ENCODE measurements at places on chromosomes 5 and 9. TPM values are rescaled to one million over a fixed set of nuclear protein-coding genes. Genes with fewer than 3 reads are reported as not detected.
A peak's percentile ranks its signal among the peaks of the same experiment; 100 is the strongest.

- DNase-seq: no peak
Measured at GRCh38 chr9:131366761-131367401, 27.0 kb upstream of the PRRC2B start.

DNA sequence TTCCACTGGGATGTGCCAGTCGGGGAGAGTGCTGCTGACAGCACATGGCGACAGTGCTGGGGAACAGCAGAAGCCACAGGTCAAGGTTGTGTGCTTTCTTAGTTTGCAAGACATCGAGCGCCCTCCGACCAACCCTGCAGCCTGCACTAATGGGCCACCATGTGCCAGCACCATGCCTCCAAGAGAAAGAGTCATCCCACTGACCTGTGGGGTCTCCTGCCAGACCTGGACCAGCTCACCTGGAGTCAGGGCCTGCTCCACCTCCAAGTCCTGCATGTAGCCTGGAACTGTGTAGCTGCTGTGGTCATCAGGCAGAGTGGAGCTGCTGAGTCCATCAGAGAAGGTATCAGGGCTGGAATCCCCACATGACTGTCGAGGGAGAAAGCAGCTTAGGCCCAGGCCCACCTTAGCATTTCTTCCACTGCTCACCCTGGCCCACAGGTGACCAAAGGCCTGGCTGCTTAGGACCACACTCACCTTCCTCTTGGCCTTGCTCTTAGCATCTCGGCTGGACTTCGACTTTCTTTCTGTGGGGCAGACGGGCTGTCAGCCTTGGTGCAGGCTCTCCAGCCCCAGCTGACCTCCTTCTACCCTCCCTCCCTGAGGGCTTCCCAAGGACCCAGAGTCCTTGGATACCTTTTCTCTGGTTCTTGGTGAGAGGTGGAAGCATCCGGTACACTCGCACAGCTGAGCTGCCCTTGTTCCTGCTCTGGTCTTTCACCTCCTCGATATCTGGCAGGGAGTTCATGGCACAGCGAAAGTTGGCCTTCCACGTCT, 4.1 kb downstream of the IRF1 start:
- peak; percentile 16 for DNase-seq

DNA sequence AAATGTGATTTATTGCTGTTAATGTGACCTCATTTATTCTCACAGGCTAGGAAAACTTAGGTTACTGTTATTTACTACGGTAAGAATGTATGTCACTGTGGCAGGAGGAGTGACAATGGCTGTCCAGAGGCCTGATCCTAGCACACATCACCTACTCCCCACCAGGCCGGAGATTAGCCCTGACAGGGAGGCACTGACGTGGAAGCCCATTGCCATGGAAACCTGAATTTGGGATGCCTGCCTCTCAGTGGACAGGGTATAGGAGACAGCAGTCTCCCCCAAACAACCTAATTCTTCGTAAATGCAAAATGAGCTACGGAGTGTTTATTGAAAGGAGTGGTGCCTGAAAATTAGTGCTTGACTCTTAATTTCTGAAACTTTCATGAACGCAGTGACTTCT, 87.6 kb upstream of the SMARCA2 start:
- no peak for DNase-seq

DNA sequence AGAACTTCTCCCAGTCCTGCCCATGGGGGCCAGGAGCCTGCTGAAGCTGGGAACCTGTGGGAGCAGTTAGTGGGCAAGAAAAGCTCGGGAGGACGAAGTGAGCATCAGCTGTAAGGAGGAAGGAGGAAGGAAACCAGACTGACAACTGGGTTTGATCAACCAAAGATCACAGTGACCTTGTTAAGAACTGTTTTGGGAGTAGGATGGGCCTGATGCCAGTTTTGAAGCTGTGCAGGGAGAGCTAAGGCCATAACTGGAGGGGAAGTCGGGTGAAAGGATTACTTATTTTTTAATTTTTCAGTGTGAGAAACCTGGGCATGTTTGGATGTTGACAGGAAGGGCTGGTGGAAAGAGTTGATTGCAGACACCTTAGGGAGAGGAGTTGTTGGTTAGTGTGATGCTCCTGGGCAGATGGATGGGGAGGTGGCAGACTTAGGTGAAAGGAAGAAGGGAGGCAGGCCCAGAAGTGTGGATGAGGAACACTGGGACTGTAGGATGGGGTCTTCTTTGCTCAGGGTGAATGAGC, 58.3 kb upstream of the KLF4 start:
- no peak for DNase-seq

GDA gene
- total RNA-seq: 0.50 TPM

DNA sequence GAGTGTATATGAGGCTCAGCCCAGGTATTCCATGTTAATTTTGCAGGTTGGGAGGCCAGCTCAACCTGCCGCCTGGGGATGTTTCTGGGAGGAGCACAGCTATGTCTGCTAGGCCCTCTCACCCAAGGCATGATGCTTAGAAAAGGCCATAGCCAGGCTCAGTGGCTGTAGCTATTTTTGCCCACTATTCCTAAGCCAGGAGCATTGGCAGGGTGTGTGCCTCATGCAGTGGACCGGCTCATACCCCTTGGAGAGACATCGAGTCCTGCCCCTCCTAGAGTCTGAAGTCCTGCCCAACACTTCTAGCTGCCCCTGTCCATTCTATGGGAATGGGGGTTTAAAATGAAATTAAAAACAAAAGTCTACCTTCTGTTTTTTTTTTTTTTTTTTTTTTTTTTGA, 22.3 kb downstream of the ADCY2 start:
- DNase-seq: no peak

DNA sequence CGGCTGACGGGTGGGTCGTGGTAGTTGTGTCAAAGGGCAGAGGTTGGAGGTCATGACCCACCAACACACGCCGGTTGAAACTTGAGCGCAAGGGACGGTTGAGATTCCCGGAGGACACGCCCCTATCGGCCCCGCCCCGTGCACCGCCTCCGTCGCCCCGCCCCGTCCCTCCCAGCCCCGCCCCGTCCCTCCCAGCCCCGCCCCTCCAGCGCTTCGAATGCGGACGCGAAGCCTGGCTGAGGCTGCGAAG, 226 bp upstream of the RANBP17 start:
- no peak for DNase-seq

MTRR gene
- total RNA-seq: 45.2 TPM

LCN9 gene
- not detected for total RNA-seq

- no peak for DNase-seq
Measured at GRCh38 chr5:157603333-157604190, 28.0 kb upstream of the ADAM19 start.

DNA sequence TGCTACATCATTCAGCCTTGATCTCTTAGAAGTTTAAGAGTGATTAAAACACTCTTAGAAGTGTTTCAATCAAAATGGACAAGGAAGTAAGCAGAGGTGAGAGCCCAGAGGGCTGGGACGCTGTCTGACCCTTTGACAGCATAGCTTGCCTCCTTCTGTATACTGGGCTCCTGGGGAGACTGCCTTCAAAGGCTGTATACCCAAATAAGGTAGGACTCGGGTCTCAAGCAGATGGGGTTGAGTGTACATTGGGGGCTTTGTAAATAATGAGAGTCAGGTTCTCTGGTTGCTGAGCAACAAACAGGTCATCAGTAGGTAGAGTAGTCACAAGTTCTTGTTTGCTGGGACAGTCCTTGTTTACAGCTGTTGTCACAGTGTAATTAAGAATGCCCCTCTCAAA, 97.1 kb downstream of the PJA2 start:
- no peak for DNase-seq

PCDHB2 gene
- 3.1 TPM for total RNA-seq

DNA sequence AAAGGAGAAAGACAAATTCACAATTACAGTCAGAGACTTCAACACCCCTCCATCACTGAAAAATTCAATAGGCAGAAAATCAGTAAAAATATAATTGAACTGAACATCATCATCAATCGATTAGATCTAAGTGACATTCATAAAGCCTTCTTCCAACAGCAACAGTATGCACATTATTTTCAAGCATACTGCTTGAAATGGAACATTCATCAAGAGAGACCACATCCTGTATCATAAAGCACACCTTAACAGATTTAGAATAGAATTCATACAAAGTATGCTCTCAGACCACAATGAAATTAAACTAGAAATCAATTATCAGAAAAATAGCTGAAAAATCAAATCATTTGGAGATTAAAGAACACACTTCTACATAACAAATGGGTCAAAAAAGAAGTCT, 39.1 kb downstream of the ERMP1 start:
- no peak for DNase-seq

SLCO6A1 gene
- not detected for total RNA-seq

- peak; percentile 57 for DNase-seq
Measured at GRCh38 chr9:92506184-92506857, 24.0 kb upstream of the ASPN start.

DNA sequence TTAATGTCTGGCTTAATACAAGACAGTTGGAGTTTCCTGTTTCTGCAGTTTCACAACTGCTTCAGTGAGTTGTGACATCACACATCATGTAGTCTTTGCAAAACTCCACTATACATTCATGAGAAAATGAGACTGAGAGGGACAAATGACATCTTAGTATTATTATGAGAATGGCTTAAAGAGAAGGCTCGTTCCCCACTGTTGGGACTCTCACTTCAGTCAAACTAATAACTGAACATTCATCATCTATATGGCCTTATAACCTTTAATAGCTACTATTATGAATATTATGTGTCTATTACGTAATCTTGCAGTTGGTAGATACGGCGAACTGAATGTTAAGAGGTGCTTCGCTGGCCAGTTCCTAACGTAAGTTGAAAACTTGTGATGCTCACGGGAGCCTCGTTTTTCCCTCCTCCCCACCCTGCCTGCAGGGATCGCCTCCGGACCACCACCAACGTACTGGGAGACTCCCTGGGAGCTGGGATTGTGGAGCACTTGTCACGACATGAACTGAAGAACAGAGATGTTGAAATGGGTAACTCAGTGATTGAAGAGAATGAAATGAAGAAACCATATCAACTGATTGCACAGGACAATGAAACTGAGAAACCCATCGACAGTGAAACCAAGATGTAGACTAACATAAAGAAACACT, 79.4 kb downstream of the SLC1A3 start:
- DNase-seq: no peak

DNA sequence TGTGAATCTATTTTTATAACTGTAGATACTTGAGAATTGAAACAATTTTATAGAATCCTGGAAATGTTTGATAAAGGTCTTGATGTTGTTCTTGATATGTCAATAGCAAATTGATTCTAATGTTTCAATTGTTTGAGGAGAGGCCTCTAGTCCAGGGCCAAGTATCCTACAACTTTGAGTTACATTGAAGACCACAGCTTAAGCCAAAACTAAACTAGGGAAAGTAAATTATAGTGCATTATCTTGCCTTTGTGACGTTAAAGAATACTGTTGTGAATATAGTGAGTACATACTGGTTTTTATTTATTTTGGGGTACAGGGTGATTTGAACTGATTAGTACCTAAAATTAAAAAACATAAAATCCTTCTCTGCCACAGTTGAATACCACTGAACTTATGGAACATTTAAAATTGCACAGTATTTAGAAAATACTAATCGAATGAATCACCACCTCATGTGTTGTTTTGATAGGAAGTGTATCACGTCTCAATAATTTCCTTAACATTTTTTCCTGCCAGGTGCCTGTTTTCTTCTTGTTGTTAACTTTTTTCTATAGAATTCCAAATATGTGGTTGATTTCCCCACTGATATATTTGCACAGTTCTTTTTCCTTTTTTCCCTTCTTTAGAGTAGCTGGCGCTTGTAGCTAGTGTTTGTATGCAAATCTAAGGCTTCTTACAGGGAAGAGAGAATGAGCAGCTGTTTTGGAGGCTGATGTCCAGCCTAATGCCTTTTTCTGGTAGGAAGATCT, 12.5 kb downstream of the ARHGEF28 start:
- no peak for DNase-seq

DNA sequence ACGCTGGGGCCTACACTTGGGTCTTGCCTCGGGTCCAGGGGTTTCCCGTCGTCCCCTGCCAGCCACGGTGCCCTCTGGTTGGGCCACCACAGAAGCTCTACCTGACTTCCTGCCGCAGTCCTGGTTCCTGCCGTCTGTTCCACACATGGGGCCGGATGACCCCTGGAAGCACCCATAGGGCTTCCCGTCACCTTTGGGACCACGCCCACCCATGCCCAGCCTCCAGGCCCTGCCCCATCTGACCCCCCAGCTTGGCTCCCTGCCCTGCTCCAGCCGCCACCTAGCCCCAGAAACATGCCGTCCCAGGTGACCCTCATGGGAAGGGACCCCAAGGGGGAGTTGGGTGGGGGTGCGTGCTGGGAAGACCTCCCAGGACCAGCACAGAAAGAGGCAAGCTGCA, 13.7 kb downstream of the MRPL36 start:
- no peak for DNase-seq

FRMD3 gene
- total RNA-seq: 63.6 TPM

NR5A1 gene
- total RNA-seq: not detected

DNA sequence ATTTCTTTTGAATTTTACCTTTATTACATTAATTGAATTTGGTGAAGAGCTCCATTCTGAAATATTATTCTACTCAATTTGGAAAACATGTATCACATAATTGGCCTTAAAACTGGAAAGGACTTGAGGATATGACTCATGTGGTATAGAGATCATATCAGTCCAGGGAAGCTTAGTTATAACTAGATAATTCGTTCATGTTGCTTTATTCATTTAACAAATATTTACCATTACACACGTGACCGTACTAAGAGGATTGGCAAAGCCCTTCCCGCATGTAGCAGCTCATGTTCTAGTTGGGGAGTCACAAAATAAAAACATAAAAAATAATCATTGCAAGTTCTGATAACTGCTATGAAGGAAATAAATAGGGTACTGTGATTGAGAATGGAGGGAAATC, 1816.5 kb downstream of the MAT2B start:
- no peak for DNase-seq

GRCh38 chr5:143592648-143593047, 189.2 kb upstream of the NR3C1 start:
- DNase-seq: no peak

ARSI gene
- total RNA-seq: 0.68 TPM

VCAN gene
- total RNA-seq: 94.1 TPM

DNA sequence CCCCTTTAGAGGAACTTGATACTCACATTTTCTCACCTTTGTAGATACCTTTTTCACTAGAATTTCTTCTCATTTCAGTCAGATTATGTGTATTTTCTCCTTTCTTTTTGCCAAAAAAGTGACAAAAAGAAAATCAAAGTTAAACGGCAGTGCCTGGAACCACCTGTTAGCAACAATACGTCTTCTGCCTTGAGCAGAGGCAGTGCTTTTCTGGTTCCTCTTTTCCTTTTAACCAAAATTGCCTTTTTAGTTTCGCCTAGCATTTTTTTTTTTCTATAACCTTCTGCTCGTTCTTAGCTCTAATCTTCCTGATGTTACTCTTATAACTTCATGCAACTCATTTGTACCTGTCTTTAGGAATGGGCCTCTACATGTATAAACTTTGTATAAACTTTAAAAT, 26.1 kb downstream of the SMIM32 start:
- DNase-seq: no peak

DNA sequence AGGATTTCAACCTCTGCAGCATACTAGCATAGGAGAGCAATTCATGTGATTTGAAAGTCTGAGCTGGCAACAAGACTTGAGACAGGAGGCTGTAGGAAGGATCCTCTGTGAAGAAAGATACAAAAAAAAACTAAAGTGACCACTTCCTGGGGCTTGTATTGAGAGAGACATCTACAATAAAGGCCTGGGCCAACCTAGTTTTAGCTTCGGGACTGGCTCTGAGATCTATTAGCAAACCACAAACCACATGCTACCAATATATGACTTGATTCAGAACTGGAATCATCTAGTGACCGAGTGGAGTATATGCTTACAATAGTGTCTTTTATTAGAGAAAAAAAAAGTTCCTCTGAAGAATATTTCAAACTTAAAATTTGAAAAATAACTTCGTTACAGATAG, 1448.9 kb upstream of the CDH6 start:
- no peak for DNase-seq
